GM04503 (cell line): ENCODE measurements at places on chromosomes 11 and 22.

GRCh38 chr11:76788661-76789442, 5.7 kb downstream of the TSKU start:
- no peak for DNase-seq

DNA sequence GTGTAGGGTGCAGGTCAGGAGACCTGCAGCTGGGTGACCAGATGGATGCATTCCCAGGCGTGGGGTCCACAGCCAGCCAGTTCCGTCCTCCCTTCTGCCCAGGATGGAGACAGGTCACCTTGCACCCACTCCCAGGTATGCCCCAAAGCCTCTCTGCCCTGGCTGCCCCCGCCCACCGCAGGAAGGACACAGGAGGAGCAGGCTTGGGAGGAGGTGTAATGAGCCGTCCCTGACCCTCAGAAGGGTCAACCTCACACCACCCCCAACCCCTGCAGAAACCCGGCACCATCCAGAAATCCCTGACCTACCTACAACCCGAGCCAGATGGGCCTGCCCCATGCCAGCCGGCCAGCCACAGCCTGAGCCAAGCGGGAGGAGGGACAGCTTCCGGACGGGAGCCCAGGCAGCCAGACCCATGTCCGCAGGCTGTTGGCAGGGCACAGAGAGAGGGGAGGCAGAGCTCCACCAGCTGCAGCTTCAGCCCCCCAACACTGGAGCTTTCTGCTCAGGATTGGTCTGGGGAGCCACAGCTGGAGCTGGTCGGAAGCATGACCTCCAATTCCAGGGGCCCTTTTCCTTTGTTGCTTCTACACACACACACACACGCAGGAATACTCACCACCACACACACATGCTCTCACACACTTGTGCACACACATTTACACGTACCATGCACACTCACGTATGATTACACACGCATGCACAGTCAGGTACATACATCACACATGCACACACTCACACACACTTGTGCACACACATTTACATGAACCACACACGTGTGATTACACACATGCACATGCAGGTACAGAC, 5.3 kb downstream of the IFITM10 start:
- DNase-seq, result no peak

DNA sequence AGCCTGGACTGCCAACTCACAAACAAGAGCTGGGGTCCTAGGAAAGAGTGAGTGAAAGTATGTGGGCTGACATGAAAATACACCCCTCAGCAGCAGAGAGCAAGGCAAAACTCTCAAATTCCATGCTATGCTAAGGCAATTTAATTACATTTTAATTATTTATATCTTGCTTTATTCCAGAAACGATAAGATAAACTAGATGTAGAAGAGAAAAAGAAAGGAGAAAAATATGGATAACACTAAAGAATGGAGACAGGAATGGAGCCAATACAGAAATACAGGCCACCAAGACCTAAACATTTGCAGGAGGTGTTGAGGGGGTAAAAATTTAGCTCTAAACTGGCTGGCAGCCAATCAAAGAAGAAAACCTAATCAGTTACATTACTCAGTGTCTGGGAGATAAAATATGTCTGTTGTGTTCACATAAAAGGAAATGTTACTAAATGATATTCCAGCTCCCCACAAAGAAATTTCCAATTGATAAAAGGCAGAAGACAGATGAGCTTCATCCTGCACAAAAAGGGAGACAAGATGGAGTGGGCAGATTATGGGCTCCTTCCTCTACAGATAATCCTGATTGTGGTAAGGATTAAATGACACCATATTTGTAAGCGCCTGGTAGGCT, 223.5 kb upstream of the BLID start:
- DNase-seq, result no peak

DNA sequence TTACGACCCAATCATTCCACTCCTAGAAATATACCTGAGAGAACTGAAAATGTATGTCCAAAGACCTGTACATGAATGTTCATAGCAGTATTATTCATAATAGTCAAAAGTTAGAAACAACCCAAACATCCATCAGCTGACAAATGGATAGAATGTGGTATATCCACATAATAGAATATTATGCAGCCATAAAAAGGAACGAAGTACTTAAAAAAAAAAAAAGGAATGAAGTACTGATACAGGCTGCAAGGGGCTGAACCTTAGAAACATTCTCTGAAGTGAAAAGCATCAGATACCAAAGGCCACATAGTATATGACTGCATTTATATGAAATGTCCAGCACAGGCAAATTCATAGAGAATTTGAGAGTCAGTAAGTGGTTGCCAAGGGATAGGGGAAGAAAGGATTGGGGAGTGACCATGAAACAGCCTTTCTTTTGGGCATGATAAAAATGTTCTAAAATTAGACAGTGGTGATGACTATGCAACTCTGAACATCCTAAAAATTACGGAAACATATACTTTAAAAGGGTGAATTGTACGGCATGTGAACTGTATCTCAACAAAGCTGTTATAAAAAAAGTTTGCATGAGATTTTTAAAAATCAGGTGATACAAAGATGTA, 1.8 kb downstream of the TPST2 start:
- DNase-seq, result no peak

DNA sequence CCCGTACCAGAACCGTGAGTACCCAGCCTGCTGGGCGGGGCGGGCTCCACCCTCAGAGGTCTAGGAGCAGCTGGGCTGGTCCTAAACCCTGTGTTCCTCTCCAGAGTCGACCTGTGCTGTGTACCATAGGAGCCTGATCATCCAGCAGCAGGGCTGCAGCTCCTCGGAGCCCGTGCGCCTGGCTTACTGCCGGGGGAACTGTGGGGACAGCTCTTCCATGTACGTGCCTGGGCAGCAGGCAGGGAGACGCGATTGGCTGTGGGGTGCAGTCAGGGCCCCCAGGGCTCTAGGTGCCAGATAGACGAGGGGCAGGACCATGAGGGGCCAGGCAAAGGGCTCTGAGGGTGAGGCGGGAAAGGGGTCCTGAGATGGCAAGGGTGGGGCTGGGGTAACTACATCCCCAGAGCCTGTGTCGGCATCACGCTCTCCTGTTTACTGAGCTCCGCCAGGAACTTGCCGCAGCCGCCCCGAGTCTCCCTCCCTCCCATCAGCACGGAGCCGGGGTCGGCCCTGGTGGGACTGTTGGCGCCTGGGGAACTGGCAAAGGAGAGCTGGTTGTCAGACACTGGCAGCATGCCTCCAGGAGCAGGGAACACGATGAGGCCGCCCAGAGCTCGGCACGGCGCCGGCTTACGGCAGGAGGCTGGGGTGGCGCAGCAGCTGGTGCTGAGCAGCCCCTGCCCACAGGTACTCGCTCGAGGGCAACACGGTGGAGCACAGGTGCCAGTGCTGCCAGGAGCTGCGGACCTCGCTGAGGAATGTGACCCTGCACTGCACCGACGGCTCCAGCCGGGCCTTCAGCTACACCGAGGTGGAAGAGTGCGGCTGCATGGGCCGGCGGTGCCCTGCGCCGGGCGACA, 22.9 kb upstream of the MUC5B start:
- no peak for DNase-seq
